ENCODE measurements at places on chromosomes 11 and 22. TPM values are rescaled to one million over a fixed set of nuclear protein-coding genes. Genes with fewer than 3 reads are reported as not detected.

GRCh38 chr11:4480577-4481239, 1.7 kb upstream of the OR52K1 start:
- no peak for DNase-seq

DNA sequence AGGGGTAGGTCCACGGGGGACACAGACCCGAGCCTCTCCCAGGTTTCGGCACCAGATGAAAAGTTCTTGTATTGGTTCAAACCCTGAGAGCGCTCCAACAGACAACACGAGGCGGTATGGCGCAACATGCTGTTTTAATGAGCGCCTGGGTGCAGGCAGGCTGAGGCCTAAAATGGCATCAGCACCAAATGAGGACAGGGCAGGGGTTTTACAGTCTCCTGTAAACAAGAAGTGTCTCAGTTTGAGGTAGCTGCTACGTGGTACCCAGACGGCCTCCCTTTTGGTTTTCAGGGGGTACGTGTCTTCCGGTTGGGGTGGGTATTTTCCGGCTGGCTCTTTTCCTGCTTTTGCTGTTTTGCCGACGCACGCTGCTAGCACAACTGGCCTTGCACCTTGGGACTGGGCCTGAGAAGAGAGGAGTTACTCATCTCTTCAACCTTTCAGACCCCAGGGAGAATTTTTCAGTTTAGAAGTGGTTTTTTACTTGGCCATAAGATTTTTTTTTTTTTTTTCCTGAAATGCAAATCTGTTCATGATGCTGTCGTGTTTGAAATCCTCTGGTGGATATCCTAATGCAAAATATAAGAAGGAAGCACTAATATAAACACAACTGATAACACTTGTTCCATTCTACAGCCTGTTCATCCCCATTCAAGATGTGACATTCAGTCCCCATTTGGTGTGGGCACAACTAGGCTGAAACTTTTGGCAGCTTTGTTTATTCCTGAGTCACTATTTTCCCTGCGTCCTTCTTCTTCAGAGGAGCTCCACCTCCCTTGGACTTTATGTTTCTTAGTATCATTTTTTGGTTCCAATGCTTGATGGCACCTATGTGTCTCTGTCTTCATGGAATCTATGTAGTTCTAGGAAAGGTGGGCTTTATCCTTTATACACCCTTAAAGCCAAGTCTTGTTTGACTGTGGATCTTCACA, 6.5 kb downstream of the PPFIBP2 start:
- DNase-seq, result no peak

GRCh38 chr22:46754110-46754799, 8.2 kb upstream of the TBC1D22A start:
- peak; percentile 96 for DNase-seq

Gene RTN4RL2
- total RNA-seq, result 1.5 TPM

- DNase-seq, result no peak
Measured at GRCh38 chr22:47228767-47229166, 466.3 kb downstream of the TBC1D22A start.

- no peak for DNase-seq
Measured at GRCh38 chr22:31139866-31140716, at the start of gene PLA2G3. Gene PLA2G3 (minus strand): TSS chr22:31140508. CDS start chr22:31140354, 154 bp downstream.

- no peak for DNase-seq
Measured at GRCh38 chr22:38674888-38675287, 6.9 kb upstream of the TOMM22 start.

Gene SLC7A4
- total RNA-seq, result 8.1 TPM

Gene IFITM10
- total RNA-seq, result 49.2 TPM

GRCh38 chr22:33028234-33028633, 29.9 kb downstream of the SYN3 start:
- no peak for DNase-seq

DNA sequence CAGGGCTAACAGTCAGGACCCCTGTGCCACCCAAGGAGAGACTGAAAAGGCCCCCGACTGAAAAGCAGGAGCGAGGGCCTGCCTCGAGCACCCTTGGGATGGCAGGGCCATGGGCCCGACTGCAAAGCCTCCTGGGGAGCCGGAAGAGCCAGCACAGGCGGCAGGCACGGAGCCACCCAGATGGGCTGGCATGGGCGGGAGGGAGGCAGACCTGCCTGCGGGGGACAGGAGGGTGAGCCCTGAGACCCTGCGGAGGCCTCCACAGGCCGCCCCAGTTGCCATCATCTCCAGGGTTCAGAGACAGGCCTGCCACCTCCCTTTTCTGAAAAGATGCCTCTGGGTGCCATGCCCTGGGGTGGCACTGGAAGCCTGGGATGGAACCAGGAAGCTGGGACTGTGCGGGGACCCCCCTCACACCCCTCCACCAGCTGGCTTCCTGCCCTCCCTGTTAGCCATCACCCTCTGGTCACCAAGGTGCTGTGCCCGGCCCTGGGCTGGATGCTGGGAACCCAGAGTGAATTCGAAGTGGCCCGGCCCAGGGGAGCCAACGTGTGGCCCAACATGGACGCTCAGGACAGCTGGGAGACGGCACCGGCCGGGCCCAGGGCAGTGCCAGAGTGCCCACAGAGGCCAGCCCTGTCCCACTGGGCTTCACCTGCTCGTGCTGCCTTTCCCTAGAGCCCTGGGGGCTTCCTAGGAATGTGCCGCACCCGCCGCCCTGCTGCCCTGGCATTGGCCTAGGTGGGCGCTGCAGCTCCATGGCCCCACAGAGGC, 13.8 kb downstream of the TSPAN32 start:
- no peak for DNase-seq

Gene ISX
- not detected for total RNA-seq

Gene TRPT1
- total RNA-seq, result 49.4 TPM

Gene SAA4
- not detected for total RNA-seq

Gene RGL4
- total RNA-seq, result not detected

- no peak for DNase-seq
Measured at GRCh38 chr11:116833491-116833815, 3.7 kb downstream of the APOC3 start.

Gene PRG3
- not detected for total RNA-seq

- DNase-seq, result no peak
Measured at GRCh38 chr11:2927851-2928604, 1.2 kb downstream of the PHLDA2 start.

- DNase-seq, result no peak
Measured at GRCh38 chr11:10323793-10324170, 18.9 kb downstream of the ADM start.

DNA sequence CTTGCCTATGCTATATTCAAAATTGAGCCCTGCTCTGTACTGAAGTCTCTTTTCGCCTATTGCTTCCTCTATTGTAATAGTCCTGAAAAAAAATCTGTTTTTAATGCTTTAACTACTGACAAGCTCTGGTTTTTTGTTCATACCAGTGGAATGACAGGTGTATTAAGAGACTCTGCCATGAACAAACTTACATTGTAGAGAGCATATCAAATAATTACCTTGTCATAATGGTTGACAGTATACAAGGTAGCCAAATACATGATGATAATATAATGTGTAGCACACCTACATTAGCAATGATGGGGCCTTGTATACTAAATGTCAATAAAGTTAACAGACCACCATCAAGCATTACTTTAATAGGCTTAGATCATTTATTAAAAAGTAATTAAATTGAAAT, 175.0 kb downstream of the DYNC2H1 start:
- DNase-seq, result no peak

DNA sequence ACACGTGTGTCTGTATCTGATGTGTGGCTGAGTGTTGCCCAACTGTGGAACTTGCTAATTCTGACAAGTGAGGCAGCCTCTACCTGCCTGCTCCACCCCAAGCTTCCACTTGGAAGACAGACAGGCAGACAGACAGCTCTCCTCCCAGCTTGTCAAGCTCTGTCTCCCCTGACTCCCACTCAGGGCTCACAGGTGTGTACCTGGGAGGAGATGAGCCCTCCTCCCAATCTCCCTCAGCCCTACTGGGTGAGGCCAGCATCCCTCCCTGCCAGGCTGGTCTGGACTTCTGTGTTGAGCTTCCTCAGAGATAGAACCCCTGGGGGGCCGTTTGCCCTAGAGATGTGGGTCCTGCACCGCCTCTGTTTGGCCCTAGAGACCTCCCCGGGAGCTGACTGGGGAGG, 1.0 kb upstream of the CHRM1 start:
- no peak for DNase-seq

DNA sequence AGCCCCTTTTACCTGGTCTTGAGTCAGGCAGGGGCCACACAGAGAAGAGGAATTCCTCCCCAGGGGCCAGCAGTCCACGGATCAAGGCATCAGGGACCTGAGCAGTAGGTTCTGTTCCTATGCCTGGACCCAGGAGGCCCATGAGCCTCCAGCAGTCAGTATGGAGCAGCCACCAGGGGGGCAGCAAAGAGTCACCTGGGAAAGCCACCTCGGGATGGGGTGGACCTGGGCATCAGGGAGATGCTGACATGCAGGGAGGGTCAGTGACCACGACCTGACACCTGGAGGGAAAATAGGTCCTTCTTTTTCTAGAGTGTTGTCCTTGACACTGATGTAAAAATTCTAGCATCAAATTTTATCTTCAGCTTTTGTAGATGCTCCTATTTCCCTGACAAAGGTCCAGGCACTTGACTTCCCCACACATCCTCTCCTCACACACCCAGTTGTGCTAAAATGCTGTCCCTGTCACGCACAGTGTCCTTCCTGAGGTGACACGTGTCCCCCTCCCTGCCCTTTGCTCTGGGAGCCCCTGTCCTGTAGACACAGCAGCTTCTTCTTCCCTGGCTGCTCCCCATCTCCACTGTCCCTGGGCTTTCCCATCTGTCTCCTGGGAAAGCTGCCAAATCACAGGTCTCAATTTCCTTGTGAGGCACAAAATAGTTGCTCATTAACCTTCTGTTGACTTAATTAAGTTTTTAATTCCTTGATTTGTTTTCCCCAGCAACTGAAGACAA, 70.0 kb upstream of the IGLL5 start:
- no peak for DNase-seq

GRCh38 chr11:26478710-26479109, 93.4 kb downstream of the MUC15 start:
- no peak for DNase-seq

GRCh38 chr11:126277780-126278179, 5.1 kb upstream of the TIRAP start:
- DNase-seq, result no peak

Gene CRYBB3
- total RNA-seq, result not detected

DNA sequence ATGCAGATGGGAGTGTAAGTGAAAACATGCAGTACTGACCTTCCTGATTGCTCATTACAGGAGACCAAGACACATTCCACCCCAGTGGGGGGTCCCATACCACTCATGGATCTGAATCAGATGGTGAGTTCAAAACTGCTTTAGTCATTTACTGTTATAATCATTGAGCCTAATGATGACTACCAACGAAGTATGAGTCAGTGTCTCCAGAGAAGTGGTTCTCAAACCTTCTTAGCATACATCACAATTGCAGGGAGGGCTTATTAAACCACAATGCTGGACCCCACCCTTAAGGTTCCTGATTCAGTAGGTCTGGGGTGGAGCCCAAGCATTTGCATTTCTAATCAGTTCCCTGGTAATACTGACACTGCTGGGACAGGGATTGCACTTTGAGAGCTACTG, 75.8 kb downstream of the CD44 start:
- no peak for DNase-seq

DNA sequence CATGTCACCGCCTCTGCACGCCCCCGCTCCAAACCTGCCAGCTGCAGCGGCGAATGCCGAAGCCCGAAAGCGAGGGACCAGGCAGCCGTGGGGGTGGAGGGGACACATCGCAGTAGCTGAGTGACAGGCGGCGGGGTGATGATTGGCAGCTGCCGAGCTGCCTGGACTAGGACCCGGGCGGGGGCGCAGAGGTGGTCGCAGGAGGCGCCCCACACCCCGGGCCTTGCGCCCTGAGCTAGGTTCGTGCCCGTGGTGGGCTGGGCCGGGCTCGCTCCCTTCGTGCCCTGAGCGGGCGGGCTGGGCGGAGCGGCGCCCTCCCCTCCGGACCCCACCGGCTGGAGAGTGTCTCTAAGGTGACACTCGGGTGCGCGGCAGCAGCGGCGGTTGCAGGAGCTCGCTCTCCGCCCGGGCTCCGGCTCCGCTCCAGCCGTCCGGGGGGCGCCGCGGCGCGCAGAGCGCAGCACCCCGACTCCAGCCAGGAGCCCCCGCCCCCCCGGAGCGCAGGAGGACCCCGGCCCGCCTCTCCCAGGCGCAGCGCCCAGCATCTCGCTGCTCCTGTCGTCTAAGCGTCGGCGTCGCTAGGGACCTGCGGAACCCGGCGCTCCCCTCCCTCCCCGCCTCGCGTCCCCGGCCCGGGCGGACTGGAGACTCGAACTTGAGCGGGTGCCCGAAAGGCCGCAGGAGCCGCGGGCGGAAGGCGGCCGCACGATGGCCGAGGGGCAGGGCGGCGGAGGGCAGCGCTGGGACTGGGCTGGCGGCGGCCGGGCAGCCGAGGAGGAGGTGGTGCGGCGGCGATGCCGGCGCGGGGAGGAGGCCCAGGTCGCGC, 14.5 kb upstream of the DGKZ start:
- DNase-seq, result no peak

DNA sequence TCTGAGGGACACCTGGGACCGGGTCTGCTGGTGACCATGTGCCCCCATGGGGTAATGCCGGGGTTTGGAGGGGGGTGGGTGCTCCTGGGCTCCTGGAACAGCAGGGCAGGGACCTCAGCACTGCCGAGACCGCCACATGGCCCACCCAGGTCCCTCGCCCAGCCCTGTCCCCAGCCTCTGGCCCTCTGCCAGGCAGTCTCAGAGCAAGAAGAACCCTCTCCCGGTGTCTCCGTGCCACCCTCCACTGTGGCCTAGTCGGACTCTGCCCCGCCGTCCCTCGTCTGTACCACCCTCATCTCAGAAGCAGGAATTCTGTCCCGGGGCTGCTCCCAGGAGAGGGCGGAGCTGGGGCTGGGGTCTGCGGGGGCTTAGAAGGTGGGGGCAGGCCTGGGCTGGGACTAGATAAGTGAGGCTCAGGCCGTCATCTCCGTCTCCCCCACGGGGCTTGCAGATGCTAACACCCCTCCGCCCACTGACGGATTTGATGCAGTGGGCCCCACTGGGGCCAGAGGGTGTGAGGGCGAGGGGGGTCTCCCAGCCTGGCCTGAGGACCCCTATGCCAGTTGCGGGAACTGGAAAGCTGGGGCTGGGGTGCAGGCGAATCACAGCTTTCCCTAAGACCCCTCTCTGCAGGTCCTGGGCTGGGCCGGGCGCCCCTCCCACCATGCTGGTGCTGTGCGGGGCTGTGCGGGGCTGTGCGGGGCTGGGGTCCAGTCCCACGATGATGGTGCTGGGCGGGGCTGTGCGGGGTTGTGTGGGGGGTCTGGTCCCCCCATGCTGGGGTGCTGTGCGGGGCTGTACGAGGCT, 1.1 kb downstream of the MUC5AC start:
- no peak for DNase-seq

- DNase-seq, result no peak
Measured at GRCh38 chr11:9550191-9550628, 23.3 kb upstream of the WEE1 start.

Measured in ureter (tissue), 1 donor.